ENCODE measurements at places on chromosomes 11 and 22.
A peak's percentile ranks its signal among the peaks of the same experiment; 100 is the strongest.

DNA sequence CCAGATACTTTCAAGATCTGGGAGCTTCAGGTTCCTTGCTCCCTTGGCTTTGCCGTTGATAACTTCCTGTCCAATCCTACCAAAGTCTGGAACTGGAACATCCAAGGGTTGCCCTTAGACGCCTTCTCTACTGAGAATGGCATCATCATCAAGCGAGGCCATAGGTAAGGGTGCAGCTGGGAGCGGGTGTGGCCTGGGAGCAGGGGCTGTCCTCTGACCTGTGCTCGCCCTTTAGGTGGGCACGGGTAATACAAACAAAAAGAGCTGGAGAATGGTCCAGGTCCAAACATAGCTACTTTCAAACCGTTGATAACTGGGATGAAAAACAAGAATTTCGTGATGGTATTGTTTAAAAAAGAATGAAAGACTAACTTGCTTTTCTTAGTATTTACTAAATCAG lies 25.0 kb downstream of the CASP12 start:
- no peak for DNase-seq

DNA sequence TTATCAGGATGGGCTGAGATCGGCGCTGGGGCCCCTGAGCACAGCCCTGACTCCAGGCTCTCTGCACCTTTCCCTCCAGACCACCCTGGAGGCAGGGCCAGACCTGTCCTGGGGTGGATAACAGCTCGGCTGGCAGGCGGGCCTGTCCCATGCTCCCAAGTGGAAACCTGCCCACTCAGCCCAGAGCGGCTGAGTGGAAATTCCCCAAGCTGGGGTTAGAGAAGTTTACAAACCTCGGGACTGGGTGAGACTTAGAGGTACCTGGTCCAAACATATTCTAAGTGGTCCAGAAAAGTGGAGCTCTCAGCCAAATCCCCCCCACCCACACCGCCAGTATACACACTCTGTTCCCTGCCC lies 4.8 kb upstream of the FXYD2 start:
- DNase-seq = peak; percentile 2

DNA sequence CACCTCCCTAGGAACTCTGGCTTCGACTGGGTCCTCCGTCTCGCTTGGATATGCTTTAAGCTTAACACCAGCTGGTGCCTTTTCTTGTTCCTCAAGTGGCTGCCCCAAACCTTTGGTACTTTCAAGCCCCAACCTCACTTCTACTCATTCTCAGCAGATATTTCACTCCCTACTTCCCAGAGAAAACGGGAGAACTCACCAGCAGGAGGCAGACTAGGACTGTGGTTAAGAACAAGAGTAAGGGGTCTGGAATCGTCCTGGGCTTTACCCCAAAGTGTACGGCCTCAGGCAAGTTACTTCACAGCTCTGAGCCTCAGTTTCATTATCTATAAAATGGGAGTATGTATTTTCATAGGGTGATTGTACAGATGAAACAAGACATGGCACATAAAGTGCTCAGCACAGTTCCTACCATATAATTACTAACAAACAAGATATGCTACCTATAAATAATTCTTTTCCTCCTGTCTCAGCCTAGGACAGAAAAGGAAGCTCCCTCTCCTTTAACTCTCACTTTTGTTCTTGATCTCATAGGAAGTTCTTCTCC lies 37.8 kb downstream of the PAMR1 start:
- peak; percentile 68 for DNase-seq

DNA sequence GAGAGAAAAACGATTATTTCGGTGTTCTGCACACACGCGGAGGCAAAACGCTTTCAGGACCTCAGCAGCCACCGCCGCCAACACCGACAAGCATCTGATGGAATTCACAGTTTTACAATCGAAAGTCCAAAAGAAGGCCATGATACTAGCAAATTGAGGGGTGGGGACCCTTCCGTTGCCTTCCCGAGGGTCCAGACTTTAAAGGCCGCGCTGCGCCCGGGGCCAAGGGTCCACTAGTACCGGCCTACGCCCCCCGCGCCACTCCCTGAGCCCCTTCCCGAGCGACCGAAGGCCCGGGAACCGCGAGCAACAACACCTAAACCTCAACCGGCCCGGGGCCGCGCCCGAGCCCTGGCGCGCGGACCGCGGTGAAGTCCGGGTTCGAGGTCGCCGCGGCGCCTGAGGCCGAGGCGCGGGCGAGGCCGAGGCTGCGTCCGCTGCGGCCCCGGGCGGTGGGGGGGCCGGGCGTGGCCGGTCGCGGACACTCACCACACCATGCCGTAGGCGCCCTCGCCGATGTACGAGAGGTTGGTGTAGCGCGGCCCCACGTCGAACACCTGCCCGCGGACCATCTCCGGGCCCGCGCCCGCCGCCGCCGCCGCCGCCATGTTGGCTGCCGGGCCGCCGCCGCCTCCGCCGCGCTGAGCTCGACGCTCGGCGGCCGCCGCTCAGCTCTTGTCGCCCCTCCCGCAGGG lies 465 bp downstream of the MAPK1 start:
- DNase-seq = no peak

- DNase-seq = no peak
These were observed 609.3 kb upstream of the CCDC90B start for GRCh38 chr11:83895516-83895915.

DNA sequence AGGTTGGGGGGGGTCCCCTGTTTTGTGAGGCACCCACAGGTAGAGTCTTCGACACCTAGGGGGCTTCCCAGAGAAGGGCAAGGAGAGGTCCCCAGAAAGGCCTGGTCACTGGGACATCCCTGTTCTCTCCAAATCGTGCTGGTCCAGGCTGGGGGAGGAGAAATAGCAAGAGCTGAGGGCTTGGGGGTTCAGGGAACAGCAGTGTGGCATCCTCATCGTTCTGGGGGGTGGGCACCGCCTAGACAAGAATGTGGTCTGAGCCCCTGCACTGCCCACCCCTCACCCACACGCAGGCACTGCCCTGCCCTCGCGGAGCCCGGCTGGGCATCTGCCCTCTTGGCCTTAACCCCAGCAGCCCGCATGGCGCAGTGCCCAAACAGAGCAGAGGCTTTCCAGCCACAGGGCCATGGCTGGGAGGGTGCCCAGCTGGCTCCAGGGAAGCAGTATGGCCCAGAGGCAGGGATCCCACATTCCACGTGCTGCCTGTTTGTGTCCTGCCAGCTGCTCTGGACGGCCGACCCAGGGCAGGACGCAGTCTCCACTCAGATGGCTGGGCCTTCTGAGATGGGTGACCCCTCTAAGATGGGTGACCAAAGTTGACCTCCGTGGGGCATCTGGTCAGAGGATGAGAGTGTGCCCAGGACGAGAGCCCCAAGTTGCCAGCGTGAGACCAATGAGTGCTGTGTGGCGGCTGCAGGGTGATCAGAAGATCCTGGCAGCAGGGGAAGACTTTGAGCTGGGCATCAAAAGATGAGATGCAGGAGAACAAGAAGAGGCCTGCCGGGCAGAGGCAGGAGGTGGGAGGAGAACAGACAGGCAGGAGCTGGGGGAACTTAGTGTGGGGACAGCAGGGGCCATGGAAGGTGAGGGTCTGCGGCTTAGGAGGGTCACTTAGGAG lies 14.4 kb downstream of the SCARF2 start:
- no peak for DNase-seq

DNA sequence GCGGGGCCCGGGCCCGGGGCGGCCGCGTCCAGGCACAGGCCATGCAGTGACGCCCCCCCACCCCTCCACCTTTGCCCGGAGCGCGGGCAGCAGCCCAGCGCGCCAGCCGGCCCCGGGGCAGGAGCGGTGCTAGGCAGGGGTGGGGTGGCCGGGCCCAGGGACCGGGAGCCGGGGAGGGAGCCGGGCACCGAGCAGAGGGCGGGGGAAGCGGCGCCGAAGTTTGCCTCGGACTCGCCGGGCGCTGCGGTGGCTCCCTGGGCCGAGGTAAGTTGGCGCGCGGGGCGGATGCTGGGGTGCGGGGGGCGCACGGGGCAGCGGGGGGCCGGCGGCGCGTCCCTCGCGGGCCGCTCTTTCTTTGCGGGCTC lies 332 bp downstream of the TEAD1 start:
- DNase-seq = no peak

DNA sequence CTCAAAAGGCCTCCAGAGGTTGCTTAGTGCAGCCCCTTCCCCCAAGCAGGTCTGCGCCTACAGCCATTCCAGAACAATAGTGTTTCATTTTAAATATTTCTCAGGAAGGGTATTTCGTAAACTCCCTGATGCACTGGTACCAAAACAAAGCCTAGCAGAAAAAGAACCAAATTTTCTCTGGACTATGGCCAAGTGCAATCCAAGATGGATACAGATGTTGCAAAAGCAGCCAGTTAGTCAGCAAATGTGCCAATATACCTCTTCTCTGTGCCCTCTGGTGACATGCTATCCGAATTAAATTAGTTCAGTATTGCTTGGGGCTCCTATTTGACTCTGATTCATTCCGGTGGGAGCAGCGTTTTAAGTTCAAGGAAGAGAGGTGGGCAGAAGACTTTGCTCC lies 247.8 kb downstream of the NTM start:
- no peak for DNase-seq

- DNase-seq = no peak
These were observed 12.2 kb downstream of the MRGPRF start for GRCh38 chr11:69000831-69001242.

- no peak for DNase-seq
These were observed 6.5 kb downstream of the PI4KA start for GRCh38 chr22:20852076-20852475.

DNA sequence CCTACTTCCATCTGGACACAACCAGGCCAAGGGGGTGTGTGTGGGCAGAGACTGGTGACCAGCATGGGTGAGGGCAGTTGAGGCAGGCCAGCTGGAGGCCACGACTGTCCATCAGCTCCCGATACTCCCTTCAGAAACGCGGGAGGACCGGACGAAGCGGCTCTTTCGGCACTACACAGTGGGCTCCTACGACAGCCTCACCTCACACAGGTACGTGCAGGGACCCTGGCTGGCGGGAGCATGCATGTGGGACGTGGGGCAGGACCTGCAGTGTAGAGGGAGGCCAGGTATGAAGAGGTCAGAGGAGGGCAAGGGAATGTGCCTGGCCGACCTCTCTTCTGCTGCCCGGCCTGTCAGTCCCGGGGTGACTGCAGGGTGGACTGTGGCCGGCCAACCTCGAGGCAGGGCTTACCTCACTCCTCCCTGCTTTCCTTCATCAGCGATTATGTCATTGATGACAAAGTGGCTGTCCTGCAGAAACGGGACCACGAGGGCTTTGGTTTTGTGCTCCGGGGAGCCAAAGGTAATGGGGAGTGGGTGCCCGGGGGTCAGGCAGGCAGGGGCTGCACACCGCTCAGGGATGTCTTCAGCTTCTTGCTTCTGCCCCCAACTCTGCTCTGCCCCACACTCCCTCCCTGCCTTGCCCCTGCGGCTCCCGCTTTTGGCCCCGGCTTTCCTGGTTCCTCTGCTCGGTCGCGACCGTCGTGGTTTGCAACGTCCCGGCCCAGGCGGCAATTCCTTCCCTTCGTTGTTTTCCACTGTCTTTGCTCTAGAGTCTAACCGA lies 31.3 kb downstream of the SHANK3 start:
- no peak for DNase-seq

- no peak for DNase-seq
These were observed 137.5 kb downstream of the FAM76B start for GRCh38 chr11:95652002-95652472.

DNA sequence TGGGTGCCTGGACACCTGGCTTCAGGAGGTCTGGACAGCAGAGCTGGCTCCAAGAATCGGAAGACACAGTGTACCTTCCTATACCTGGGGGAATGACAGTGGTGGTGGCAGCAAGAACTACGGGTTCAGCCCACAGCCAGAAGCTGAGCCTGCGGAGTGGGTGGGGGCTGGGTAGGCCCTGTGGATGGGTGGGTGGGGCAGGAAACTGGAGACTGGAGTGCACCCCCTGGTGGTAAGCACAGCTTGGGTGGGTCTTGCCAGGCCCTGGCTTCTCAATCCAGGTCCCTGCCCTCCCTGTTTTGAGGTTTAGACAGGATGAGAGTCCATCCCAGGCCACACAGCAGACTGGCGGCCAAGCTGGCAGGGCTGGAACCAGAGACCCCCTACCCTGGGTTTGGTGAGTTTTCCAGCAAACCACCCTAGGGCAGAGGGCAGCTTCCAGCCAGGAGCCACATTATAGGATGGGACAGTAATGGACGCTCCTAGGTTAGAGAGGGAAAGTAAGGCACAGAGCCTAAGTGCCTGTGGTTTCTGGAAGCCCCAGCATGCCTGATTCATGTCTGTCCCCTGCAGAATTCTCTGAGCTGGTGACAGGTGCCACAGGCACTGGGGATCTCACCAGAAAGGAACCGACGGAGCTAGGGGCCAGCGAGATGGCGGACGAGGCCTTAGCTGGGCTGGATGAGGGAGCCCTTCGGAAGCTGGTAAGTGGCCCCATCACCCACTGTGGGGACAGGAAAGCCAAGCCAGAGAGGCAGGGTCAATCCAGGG lies 1.7 kb downstream of the SMTN start:
- peak; percentile 86 for DNase-seq

DNA sequence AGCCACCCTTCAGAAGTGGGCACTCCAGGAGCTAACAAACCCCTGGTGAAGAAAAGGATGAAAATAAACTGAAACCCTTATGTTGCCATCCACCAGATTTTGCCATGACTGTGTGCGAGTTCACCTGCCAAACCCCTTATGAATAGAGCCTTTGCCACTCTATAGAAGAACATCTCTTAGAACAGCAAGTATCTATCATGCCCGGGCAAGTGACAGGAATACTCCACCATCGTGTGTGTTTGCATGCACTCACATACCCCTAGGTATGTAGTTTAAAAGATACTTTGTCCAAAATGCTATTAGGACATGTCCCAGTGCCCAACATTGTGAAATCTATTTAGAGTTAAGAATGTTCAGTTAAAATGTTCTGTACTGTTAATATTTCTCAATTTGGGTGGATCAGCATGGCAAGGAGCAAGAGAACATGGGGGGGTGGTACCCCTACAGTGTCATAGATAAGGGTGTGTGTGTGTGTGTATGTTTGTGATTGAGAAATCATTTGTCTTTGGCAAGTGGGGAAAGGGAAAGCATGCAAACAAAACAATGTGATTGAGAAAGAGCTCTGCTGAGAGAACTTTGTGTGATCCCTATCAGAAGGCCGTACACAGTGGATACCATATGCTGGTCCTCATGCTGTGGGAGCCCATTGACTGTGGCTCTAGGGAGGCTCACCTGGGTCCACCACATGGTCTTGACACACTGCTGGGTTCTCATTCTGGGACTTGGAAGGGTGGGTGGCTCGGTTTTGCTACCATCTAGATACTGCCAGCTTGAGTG lies 94.9 kb downstream of the ZBTB16 start:
- DNase-seq = no peak

DNA sequence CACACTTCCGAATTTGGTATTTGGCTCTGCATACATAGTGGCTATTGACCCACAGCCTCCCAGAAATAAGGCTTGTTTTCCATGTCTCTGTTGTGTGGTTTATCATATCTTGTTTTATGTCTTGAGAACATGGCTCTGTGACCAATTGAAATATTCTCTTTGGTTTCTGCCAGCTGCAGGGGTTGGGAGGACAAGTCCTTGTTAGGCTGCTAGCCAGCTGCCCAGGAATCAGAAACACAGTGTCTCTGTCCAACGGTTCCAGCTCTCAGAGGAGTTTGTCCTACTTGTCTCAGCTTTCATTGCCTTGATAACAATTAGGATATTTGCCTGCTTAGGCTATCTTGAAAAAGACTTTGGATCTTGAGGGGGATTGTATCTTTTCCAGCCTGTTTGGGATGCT lies 6.0 kb upstream of the SLC7A4 start:
- DNase-seq = no peak
